ENCODE measurements at places on chromosomes 2 and 18.

GRCh38 chr2:107542314-107542740 is 284.4 kb upstream of the RGPD4 start:
- peak; percentile 7 for DNase-seq

GRCh38 chr2:233003658-233004555 is 9.1 kb downstream of the NGEF start:
- no peak for DNase-seq

DNA sequence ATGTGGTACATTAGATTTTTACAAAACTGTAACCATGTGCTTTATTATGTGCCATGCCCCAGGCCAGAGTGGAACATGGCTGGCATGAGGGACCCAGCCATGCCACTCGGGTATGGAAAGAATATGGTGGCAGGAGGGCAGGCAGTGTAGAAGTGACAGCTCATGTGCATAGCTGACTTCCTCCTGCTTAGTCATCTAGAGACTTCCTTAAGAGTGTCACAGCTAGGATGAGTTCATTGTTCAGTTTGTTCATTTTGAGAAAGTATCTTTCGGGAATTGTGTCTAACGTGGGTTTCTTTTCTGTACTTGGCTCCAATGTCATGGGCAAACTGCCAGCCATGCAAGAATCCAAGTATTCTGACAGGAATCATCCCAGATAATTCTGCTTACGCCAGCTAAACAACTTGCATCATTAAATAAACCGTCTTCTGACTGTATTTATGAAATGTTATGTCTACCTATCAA is 94.3 kb upstream of the ITGB6 start:
- DNase-seq: peak; percentile 95

DNA sequence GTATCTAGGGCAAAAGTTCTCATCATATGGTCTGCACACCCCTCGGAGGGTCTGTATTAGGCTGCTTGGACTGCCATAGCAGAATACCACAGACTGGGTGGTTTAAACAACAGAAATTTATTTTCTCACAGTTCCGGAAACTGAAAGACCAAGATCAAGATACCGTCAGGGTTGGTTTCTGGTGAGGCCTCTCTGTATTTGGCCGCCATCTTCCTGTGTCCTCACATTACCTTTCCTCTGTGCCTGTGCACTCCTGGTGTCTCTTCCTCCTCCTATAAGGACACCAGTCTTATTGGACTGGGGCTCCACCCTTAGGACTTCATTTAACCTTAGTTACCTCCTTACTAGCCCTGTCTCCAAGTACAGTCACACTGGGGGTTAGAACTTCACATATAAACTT is 132.5 kb downstream of the NCOA1 start:
- DNase-seq: no peak

DNA sequence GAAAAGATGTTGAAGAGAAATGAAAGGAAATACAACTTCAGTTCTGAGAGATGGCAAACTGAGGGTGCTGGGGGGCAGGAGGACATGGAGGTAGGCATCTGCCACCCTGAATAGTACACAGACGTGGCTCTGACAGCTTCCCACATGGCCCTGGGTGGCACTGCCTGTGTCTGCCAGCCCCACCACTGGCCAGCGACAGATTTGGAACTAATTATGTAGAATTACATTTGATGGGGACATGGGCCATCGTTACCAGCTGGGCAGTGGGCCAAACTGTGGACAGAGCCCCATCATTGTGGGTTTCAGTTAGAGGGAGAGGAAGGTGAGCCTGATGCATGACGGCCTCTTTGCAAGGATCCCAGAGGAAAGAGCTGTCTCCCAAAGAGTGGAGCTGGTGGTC is 216.0 kb upstream of the HAAO start:
- no peak for DNase-seq

GRCh38 chr2:163171786-163172530 is 333.4 kb upstream of the KCNH7 start:
- DNase-seq: no peak

GRCh38 chr18:78875016-78875777 is 104.4 kb upstream of the SALL3 start:
- DNase-seq: peak; percentile 26

GRCh38 chr2:31286230-31286629 is 52.3 kb downstream of the EHD3 start:
- no peak for DNase-seq

- no peak for DNase-seq
These were observed 144.7 kb downstream of the SLC4A3 start for GRCh38 chr2:219772103-219772635.

DNA sequence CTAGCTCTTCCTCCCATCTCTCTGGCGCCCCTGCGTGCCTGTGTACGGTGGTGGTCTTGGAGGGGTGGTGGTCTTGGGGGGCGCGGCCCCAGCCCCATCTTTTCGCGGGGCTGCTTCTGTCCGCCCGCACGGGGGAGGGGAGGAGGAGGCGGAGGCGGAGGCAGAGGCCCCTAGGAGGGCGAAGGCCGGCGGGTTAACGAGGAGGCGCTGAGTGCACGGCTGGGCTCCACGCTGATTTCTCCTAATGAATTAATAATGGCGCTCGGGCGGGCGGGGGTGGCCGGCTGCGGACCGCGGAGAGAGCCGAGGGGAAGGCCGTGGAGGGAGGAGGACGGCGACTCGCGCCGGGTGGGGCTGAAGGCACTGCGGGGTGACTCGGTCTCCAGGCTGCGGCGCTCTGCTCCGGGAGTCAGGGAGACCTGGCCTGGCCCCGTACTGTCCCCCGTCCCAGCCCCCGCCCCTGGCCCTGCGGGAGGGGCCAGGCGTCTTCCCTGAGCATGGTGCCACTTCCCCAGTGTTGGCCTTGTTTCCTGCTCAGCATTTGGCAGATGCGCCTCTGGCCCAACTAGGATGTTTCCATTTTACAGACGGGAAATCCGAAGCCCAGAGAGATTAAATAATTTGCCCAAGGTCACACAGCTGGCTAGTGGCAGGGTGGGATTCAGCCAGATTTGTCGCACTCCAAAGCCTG is 6.0 kb downstream of the GAREM2 start:
- DNase-seq: peak; percentile 20

GRCh38 chr2:118604371-118604770 is 243.1 kb downstream of the EN1 start:
- no peak for DNase-seq
